ENCODE measurements at places on chromosomes 7 and 10.

DNA sequence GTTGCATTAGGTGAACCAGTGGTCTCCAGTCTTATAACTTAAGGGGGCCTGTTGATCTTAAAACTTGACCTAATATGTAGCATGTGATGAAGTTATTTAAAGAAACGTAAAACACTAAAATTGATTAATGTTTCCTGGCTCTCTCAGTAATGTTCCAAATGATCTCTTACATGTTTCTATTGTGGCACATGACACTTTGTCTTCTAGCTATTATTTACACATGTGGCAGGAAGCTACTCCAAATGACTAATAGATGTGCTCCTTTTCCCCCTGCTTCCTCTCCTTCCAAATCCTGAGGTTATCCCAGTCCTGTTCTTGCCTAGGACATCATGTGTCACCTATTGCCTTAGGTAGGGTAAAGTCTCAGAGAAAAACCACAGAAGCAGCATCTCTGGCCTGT lies 89.4 kb downstream of the FAS start:
- DNase-seq, result no peak

GRCh38 chr10:293636-294035 lies 158.4 kb downstream of the ZMYND11 start:
- DNase-seq, result no peak

GRCh38 chr10:68096913-68097516 lies 12.3 kb upstream of the MYPN start:
- no peak for DNase-seq

DNA sequence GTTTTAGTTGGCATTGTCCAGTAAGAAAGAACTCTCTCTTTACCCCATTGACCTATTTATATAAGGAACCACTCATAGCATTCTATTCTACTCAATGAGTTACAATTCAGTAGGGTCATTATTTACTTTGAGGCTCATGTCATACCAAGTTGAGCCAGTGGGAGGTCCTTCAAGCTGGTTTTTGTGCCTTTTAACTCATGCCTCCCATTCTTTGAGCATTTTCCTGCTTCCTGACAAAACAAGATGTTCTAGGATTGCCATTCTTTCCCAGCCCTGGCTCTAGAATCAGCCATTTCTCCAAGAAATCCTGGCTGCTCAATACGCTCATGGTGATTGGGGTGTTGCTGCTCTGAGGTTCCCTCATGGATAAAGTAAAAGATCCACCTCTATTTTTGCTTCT lies 250.1 kb downstream of the ABCA13 start:
- DNase-seq, result no peak

DNA sequence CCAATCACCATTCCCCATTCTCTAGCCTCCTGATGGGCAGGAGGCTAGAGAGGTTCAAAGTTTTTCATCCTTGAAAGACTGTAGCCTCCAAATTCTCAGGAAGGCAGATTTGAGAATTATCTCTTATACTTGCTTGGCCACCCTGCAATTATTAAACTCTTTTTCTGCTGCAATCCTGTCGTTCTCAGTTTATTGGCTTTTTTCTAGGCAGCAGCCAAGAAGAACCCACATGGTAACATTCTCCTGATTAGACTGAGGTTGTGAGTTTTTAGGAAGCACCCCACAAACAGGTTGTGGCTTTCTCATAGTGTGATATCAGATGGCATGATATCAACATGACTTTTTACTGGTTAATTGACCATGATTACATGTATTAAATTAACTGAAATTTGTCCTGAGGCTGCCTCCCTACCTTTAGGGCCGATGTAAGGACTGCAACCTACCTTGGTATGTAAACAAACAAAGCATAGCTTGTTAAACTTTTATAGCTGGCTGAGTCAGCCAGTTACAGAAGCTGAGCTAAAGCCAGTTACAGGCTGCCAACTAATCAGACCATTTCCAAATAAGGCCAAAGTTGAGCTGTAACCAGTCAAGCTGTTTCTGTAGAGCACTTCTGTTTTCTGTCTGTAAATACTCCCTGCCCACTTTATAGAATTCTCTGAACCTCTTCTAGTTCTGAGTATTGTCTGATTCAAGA lies 3.2 kb upstream of the ZNF248 start:
- peak; percentile 32 for DNase-seq

DNA sequence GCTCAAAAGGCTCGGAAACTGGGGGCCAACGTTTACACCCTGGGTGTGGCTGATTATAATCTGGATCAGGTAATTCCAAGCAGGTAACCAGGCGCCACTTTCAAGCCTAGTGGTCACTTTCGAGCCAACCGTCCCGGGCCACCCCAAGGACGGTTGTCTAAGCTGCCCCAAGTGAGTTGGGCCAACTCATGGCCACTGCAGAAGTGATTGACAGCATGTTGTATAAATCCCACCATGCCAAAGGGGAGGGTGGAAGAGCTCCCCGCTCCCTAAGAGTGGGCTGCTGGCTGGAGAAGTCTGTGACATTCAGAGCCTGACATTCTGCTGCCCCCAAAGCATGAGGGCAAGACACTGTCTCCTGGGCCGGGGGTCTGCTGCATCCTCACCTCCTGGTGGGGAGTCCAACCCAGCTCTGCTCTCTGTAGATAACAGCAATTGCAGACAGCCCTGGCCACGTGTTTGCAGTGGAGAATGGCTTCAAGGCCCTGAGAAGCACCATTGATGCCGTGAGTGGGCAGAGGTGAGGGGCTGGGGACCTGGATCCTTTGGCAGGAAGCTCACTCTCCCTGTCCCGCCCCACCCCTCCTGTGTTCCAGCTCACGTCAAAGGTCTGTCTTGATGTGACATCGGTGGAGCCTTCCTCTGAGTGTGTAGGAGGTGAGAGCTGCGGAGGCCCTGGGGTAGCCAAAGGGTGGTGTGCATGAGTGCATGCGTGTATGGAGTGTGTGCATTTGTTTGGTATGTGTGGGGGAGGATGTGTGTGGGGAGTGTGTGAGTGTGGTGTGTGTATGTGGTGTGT lies 10.8 kb downstream of the ANTXRL start:
- no peak for DNase-seq

GRCh38 chr7:31705377-31705776 lies 18.4 kb downstream of the PPP1R17 start:
- no peak for DNase-seq

GRCh38 chr10:122298206-122298597 lies 27.1 kb downstream of the BTBD16 start:
- DNase-seq, result no peak

DNA sequence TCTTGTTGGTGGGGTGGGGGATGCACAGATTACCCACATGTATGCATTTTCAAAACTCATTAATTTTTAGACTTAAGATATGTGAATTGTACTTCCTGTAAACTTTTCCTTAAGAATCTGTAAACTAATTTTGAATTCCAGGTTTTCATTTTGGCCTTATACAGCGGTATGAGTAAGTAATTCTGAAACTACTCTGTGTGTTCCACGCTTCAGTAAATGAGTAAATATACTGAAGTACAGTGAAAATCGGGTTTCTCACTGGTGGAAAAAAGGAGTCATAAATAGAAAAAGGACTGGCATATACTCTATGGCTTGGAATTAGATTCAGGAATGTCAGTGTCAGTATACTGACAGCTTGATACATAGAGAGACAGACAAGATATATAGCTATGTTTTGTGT lies 72.8 kb downstream of the CTTNBP2 start:
- DNase-seq, result no peak

GRCh38 chr10:103871006-103871405 lies 15.6 kb upstream of the SH3PXD2A start:
- no peak for DNase-seq

DNA sequence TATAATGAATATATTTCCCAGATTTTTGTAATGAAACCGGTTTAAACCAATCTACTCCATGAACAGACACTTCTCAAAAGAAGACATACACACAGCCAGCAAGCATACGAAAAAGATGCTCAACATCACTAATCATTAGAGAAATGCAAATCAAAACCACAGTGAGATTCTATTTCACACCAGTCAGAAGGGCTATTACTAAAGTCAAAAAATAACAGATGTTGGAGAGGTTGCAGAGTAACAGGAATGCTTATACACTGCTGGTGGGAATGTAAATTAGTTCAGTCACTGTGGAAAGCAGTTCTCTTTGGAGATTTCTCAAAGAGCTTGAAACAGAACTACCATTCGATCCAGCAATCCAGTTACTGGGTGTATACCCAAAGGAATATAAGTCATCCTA lies 240.7 kb downstream of the TSPAN12 start:
- no peak for DNase-seq

GRCh38 chr10:132618158-132618919 lies 80.8 kb downstream of the INPP5A start:
- no peak for DNase-seq

DNA sequence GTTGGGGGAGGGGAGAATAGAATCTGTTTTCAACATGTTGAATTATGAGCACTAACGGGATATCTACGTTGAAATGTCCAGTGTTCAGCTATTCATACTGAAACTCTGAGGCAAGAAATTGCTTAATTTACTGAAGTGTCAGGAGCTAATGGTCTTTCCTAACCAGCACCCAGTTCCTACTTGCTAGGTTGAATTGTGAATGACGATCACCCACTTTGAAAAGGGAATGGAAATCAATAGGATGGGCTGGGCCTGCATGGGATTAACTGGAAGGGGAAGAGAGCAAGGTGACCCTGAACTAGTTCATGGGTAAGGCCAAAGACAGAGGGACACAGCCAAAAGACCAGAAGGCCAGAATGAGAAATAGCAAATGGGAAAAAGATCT lies 51.3 kb downstream of the HIPK2 start:
- DNase-seq, result no peak

GRCh38 chr7:33062782-33063443 lies 337 bp upstream of the NT5C3A start:
- peak; percentile 92 for DNase-seq

DNA sequence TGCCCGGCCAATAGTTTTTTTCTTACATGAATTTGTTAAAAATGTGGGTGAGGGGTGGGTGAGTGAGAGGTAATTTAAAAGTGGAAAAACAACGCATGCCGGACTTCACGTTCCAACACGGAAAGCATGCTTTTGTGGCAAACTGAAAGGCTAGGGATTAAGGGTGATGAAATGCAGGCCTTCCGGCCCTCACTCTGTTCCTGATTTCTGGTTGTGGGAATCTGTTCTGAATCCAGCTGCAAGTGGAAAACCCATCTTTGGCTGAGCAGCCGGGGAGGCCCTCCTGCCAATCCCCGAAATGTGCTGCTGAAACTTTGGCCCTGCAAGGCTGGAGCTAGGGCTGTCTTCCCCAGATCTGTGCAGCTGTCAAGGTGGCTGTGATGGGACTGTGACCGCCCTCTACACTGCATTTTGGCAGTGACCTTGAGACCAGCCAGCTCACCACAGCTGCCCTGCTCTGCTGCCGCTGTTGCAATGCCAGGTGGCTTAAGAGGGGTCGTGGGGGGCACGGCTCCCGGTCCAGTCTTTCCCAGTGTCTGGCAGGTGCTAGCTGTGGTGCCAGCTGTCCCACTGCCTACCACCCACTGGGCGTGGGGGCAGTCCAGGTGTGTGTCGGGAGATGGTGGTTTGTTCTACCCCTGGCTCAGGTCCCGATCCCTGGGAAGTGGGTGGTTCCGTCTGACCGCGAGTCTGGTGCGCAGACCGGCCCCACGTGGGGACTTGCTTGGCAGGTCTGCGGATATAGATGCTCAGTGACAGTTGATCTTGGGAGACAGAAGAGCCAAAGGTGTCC lies 39.0 kb downstream of the TET1 start:
- no peak for DNase-seq

DNA sequence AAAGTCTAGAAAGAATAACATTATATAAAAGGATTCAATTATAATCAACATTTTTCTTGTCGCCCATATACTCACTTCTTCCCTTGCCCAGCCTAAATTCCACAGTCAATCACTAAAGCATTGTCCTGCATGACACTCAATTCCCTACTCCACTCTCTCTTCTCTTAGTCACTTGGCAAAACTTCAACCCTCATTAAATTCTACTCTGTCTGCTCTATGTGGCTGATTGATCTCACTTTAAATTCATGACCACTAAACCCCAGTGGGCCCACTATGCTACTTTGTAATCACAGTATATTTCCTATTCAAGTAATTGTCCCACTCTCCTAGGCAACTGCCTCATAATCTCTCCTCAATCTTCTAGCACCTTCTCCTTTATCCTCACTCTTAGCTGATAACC lies 54.1 kb downstream of the MTERF1 start:
- DNase-seq, result no peak

- DNase-seq, result no peak
Measured at GRCh38 chr10:128097783-128098182, 28.4 kb downstream of the MKI67 start.

- peak; percentile 24 for DNase-seq
Measured at GRCh38 chr10:22913474-22914092, 14.3 kb upstream of the ARMC3 start.

DNA sequence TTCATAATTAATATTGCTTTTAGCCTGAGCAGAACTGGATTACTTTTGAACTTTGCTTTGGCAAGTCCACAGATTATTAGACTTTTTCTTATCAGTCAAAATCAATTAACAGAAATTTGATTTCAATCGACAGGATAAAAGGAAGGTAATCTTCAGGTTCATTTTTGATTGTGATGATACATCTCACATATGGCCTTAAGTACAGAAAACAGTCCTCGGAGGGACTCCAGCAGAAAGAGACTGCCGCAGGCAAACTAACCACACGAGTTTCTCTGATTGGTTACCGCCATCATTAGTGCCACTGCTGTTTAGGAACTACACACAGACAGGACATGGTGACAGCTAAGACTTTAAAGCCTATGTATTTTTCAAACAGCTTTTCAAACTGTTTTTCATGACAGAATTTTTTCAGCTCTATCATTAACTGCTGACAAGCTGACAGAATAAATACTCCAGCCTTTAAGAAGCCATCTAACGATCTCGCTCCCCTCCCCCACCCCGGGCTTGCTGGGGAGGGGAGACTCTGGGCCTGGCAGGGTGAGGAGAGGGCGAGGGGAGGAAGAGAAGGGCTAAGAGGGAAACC lies 668.2 kb downstream of the KCNMA1 start:
- no peak for DNase-seq

DNA sequence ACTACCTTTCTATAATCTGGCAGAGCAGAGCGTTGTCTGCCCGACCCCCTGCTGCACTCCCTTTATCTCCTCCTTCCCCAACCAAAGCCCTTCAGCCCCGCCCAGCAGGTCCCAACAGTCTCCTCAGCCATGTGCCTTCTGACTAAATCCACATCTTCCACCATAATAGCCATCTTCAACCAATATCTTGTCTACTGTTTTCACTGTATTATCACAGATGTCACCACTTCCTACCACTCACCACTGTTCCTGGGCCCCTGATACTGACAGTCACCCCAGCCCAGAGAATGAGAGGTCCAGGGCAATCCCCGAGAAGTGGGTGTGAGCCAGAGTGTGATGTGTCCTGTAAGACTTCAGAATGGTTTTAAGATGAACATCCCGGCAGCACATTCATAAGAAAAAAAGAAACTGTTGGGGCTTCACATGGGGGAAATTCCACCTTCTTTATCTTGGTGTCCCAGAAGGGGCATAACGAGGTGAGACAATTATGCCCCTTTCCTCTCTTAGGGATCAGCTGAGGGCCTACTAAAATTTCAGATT lies 25.3 kb downstream of the CCDC6 start:
- no peak for DNase-seq

GRCh38 chr7:71145906-71146901 lies 14.3 kb downstream of the GALNT17 start:
- DNase-seq, result no peak

GRCh38 chr7:6576024-6576866 lies 1.0 kb upstream of the ZDHHC4 start:
- DNase-seq, result no peak

GRCh38 chr7:74220229-74220628 lies 10.4 kb downstream of the LAT2 start:
- DNase-seq, result no peak

Measured in CD4-positive, alpha-beta T cell treated with Interferon alpha-2 for 1 hour (primary cell).